ENCODE measurements at places on chromosomes 13 and 19.

DNA sequence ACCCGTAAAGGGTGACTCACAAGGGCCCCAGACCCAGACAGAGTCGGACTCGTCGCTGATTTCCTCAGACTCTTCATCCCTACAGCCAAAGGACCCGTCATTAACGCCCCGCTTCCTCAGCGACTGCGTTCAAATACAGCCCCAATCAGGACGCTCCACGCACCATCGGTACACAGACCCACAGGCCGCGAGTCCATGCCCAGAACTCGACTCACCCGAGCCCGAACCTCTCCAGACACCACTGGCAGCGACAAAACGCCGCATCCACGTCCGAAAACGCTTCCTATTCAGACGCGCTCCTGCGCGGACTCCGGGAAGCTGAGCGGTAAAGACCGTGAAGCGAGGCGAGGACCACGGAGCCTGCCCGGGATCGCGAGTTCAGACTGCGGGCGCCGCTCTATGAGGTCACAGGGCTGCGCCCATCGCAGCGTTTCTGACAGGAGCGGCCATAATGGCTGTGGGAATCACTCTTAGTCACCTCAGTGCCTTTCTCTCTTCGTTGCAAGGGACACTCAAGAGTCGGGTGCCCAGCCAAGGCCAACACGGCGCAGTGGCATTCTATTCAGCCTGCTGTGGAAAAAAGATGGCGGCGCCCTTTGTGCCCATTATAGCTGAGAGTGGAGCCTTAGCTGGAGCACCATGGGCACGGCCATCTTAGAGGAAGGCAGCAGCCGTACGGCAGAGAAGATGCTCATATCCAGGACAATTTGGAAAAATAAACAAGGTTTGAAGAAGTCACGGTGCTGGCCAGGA, at the start of gene ZNF614:
ZNF614 (minus strand) TSS at position 353 of the 753 bp plus-strand sequence. CDS start 2,634 bp downstream, outside the sequence.
- peak; percentile 92 for ATAC-seq

- ATAC-seq = peak; percentile 76
Measured at GRCh38 chr19:16435999-16436650, 35.6 kb downstream of the EPS15L1 start.

- ATAC-seq = no peak
Measured at GRCh38 chr19:56144376-56144775, 3.3 kb downstream of the ZNF444 start.

DNA sequence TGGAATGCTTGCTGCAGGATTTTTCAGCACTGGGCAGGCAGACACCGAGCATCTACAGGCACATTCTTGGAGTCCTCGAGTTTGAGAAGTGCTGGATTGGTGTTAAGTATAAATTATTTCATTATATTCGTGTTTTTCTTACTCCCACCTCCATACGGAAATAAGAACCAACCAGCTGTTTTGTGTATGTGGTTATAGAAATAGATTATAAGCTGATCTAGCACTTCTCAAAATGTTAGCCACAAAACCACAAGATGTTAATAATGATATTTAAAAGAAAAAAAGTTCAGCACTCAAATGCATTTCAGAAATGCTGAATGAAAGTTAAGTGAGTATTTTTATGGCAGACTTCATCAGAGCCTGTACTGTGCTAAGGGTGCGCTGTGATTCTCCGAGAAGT, 24.0 kb upstream of the TEX29 start:
- ATAC-seq = no peak

- no peak for ATAC-seq
Measured at GRCh38 chr13:40031031-40031430, 375.6 kb downstream of the COG6 start.

DNA sequence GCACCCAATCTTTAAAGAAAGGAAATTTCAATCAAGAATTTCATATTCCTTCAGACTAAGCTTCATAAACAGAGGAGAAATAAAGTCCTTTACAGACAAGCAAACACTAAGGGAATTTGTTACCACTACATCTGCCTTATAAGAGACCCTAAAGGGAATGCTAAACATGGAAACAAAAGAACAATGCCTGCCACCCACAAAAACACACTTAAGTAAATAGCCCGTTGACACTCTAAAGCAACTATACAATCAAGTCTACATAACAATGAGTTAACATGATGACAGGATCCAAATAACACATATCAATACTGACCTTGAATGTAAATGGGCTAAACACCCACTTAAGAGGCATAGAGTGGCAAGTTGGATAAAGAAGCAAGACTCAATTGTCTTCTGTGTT, 1056.9 kb upstream of the ATXN8OS start:
- no peak for ATAC-seq

GRCh38 chr13:47237571-47237970, 340.7 kb upstream of the HTR2A start:
- no peak for ATAC-seq

GRCh38 chr13:29909975-29910674, 59.7 kb upstream of the UBL3 start:
- ATAC-seq = peak; percentile 84

DNA sequence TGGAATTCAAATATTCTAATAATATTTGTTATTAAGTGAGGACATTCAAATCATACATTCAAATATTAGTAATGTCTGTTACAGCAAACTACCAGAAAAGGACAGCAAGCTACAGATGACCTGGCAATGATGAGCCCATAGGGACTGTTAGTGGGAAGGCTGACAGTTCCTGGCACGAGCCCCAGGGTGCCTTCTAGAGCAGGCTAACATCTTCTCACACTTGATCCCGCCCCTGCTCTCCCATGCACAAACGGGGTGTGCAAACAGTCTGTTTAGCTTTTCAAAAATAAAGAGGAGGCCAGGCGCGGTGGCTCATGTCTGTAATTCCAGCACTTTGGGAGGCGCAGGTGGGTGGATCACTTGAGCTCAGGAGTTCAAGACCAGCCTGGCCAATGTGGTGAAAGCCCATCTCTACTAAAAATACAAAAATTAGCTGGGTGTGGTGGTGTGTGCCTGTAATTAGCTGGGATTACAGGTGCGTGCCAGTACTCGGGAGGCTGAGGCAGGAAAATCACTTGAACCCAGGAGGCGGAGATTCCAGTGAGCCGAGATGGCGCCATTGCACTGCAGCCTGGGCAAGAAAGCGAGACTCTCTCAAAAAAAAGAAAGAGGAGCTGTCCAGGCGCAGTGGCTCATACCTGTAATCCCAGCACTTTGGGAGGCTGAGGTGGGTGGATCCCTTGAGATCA, 9.6 kb upstream of the GARRE1 start:
- ATAC-seq = peak; percentile 67

DNA sequence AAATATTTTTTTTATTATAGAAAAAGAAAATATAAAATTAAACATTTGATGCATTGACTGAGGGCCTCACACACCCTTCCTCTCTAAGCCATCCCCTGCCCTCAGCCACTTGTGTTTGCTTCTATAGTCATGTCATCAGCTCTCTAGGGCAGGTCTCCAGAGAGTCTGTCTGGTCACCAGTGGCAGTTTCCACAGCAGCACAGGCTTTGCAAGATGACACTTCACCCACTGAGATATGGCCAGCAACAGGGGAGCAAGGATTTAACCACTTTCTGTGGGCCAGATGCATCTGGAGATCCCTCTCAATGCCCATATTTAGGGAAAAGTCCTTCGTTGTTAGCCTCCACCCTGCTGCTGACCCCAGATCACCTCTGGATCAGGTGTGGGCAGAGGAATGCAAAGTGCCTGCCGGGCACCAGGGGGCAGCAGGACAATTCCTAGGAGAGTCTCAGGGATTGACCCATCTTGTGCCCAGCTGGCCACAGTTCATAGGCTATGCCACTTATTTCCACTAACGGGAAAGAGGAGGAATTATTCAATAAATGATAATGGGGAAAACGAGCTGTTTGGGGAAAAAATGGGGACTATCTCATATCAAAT, 4.8 kb downstream of the ABCC4 start:
- peak; percentile 11 for ATAC-seq

DNA sequence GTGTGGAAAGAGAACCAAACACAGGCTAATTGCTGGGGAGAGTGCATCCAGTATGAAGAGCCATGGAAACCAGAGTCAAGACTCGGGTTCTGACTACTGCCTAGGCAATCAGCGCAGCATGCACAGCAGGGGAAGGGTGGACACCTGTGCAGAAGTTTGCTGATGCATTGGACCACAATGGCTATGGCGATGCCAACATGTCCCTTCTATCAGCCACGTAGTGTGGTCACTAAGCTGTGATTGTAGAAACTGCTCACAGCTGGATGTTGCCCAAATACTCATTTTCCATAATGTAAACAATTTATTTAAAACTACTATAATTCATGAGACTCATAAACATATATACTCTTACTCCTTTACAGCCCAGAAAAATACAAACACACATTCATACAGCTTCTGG, 1718.2 kb downstream of the EFNB2 start:
- ATAC-seq = no peak

DNA sequence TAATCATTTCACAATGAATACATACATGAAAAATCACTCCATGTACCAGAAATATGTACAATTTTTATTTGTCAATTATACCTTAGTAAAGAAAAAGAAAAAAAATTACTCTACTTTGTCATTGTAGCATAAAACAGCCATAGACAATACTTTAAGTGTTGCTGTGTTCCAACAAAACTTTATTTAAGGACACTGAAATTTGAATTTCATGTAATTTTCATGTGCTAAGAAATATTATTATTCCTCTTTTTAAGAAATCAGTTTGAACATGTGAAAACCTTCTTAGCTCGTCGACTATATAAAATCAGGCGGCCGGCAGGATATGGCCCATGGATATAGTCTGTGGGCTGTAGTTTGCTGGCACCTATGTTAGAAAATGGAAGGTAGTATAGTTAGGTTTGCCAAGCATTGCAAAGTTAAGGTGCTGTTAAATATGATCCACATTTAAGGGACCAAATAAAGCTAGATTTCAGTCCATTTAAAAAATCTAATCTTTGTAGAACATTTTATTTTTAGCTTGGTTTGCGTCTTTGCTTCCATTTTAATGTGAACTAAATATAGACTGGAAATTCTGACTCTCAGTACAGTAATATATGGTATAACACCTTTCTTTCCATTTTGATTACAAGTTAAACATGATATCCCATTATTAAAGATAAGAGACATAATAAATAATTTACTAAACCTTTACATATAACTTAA, 6.5 kb downstream of the DGKH start:
- ATAC-seq = no peak

DNA sequence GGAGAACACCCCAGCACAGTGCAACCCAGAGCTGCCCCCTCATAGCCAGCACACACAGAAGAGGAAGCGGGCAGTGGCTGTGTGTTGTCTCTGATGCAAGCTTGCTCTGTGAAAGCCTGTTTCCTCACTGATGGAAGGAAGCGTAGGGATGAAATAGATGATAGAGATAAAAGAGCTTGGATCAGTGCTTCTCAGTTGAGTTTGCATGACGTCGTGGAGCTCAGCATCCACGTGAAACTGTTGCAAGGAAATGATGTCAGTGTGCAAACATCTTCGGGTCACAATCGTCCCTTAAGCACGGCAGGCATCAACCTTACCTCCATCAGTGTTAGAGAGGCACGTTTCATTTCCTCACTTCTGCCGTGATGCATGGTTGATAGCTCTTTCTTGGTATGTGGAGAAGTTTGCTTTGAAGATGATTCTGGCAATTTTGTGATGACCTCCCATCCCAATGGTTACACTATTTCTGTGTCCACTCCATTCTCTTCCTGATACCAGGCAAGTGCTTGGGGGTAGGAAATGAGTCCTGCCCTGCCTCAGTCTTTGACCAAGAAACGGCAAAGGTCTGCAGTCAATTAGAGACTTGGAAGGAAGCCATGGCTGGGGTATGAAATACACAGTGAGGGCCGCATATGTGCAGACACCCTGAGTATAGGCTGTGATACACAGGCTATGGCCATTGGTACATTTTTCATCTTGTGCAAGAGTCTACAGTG, 183.0 kb downstream of the ZNF536 start:
- ATAC-seq = no peak

DNA sequence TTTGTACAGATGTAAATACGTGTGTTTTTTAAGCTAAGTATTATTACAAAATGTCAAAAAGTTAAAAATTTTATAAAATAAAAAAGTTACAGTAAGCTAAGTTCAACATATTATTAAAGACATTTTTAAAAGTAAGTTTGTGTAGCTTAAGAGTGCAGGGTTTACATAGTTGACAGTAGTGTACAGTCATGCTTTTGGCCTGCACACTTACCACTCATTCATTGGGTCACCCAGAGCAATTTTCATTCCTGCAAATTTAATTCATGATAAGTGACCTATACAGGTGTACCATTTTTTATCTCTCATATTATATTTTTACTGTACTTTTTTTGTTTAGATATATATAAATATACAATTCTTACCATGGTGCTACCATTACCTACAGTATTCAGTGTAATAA, 769.9 kb upstream of the SLITRK6 start:
- no peak for ATAC-seq

DNA sequence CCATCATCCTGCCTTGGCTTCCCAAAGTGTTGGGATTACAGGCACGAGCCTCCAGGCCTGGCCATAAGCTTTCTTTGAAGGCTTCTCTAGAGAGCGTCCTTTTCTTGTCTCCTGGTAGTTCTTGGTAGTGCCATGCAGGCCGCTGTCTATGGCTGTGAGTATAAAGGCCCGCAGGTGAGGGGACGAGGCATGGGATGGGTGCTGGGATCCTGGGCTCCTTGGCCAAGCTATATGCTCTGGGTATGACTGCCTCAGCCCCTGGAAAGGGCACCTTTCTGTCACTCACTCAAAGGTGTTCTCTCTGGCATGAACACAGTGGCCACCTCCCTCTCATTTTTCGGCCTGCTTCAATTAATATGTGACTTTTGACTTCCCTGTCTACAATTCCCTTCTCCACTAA, 6.3 kb upstream of the ABCC4 start:
- ATAC-seq = no peak

DNA sequence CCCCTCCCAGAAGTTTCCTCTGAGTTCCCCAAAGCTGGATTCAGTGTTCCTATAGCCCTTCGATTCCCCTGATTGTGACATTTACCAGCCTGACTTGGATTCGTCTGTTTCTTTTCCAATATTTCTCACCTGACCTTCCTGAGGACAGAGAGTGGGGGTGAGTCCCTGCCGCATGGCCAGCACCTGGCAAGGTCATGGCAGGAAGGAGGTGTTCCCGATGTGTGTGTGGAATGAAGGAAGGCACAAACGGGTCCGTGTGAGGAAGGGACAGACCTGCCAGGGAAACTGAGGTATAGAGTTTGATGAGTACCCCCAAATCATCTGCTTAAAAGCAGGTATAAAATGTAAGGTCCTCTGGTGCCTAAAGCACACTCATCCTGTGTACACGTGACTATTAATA, 3.3 kb downstream of the COL4A1 start:
- no peak for ATAC-seq

DNA sequence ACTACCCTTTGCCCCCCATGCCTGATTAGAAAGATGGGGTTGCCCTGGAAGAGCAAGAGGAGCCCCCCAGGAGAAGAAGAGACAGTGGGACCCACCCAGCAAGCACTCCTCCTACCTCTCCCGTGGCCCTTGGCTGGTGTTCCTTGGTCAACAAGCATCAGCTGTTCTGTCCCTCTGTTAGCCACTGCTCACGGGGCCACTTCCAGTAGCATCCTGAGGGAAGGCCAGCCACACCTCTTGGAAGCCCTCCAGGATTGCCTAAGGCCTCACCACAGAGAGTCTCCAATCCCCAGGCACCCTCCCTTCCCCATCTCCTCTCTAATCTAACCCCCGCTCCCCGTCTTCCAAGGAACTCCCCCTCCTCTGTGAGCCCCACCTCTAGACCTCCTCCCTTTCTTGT, 15.1 kb upstream of the DPP9 start:
- ATAC-seq = no peak
